ENCODE measurements at places on chromosomes 7 and 10.

DNA sequence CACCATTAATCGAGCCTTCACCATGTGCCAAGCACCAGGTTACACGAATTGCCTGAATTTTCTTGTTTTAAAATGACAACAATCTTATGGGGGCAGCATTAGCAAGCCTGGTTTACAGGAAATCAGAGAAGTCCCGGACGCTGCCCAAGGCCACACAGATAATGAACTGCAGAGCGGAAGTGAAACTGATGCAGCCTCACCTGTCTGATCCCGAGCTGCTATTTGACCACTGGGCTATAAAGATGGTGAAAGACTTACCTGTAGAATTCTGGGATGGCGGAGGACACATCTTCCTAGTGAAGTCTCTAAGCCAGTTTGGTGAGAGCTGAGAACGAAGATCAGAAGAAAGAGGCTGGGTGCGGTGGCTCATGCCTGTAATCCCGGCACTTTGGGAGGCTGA is 21.7 kb upstream of the GALNTL5 start:
- DNase-seq = no peak

DNA sequence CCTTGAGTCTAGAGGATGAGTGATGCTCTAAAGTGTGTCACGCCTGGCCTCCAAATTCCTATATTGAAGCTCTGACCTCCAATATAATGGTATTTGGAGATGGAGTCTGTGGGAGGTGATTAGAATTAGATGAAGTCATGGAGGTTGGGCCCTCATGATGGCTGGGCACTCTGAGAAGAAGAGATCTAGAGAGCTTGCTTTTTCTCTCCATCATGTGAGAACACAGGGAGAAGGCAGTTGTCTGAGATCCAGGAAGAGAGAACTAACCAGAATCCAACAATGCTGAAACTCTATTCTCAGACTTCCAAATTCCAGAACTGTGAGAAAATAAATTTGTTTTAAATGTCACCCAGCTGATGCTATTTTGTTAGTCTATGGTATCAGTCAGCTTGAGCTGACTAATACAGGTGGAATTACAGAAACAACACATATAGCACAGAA is 15.1 kb downstream of the RNF216 start:
- DNase-seq = peak; percentile 69

- no peak for DNase-seq
These were observed 164.4 kb downstream of the ZNF365 start for GRCh38 chr10:62538606-62539005.

DNA sequence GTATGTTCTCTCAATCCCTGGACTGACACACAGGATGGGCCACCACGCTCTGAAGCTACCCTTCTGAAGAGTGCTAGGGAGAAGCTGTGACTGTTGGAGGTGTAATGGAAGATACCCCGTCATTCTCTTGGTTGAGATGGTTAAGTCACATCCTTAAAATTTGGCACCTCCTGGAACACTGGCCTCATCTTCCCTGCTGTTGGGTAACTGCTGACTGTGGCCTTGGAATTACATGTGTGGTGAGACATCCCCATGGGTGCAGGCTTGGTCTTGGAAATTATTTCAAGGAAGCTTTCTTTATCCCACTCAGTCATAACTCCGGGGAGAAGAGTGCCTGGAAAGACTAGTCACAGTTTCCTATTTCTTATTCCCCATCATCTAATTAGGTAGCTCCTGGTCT is 62.0 kb downstream of the LRMDA start:
- no peak for DNase-seq

GRCh38 chr10:3807211-3807927 is 22.4 kb upstream of the KLF6 start:
- DNase-seq = no peak

- no peak for DNase-seq
These were observed 135.1 kb upstream of the TRIM24 start for GRCh38 chr7:138324941-138325340.

GRCh38 chr7:113775401-113775800 is 143.4 kb downstream of the PPP1R3A start:
- DNase-seq = no peak

DNA sequence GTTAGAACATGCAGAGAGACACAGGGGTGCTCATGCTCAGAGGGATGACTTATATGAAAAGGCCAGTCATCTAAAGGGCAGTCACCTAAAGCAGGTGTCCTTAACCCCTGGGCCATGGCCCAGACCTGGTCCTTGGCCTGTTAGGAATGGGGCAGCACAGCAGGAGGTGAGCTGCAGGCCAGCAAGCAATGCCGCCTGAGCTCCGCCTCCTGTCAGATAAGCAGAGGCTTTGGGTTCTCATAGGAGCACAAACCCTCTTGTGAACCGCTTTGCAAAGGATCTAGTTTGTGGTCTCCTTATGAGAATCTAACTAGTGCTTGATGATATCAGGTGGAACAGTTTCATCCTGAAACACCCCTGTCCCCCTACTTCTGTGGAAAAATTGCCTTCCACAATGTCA is 14.5 kb downstream of the ANKRD7 start:
- DNase-seq = no peak

DNA sequence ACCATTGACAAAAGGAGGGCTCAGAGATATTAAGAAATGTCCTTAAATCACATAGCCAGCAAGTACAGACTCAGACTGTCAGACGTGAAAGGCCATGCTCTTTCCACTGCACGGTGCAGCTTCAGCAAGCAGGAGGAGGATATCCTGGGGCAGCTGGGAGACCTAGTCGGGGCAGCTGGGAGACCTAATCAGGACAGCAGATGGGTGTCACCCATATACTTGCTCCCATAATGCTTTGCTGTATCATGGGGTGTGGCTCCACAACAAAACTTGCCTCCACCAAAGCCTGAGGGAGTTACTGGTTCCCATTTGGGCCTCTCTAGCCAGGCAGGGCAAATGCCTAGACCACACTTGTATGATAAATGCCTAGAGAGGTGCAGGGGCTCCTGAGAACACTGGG is 55.4 kb downstream of the GRID1 start:
- DNase-seq = no peak

GRCh38 chr7:151010307-151011096 is 13.8 kb downstream of the ATG9B start:
- DNase-seq = peak; percentile 56

GRCh38 chr7:30157204-30157603 is 22.4 kb downstream of the MTURN start:
- no peak for DNase-seq

- DNase-seq = no peak
These were observed 22.2 kb downstream of the TMEM120A start for GRCh38 chr7:75971961-75972763.

GRCh38 chr10:42979721-42980467 is 97.0 kb upstream of the RET start:
- DNase-seq = no peak

GRCh38 chr10:126302476-126302756 is 85.9 kb downstream of the ADAM12 start:
- DNase-seq = no peak

GRCh38 chr10:88754287-88754686 is 5.5 kb upstream of the LIPN start:
- DNase-seq = peak; percentile 13

DNA sequence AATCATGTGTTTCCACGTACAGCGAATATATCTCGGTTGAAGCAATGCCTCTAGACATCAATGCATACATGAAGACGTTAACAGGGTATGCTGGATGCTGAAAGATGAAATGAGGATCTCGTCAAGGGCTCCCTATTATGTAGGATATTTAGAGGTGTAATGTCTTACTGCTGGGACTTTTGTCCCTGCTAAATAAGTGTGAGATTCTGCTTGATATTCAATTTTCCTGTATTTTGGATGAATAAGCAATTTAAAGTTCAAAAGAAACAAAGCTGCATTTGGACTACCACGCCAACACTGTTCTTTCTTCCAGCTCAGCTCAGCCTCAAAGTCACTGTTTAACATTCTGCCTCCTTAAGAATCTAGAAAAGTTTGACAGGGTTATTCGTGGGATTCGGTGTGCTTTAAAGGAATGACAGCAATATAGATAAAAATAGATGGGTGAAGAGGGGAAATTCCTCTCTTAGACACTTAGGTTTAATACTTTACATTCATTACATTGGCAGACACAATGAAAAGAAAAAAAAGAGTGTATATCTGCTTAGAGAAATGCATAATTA is 110.1 kb upstream of the RHEB start:
- DNase-seq = no peak

- DNase-seq = peak; percentile 84
These were observed 158.9 kb downstream of the KLF6 start for GRCh38 chr10:3625959-3626751.

- peak; percentile 35 for DNase-seq
These were observed 17.0 kb downstream of the CDK14 start for GRCh38 chr7:90613088-90613498.

DNA sequence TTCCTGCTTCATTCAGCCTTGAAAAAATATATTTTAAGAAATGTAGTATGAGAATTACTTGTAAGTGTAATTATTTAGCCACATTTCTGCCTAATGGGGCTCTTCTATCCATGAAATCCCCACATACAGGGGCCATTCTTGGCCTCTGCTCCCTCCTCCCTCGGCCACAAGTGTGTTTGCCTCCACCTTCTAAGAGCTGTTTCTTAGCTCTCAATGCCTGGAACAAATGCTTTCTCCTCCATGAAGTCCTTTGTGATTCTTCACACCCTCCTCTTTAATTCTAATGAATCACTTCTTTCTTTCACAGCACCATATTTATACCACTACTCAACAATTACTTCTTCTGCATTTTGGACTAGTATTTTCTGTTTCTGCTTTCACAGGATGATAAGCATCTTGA is 88.8 kb upstream of the BET1 start:
- no peak for DNase-seq

GRCh38 chr10:108848046-108848445 is 1075.3 kb downstream of the XPNPEP1 start:
- DNase-seq = no peak

- DNase-seq = no peak
These were observed 258.7 kb downstream of the ELFN1 start for GRCh38 chr7:1928645-1929348.

DNA sequence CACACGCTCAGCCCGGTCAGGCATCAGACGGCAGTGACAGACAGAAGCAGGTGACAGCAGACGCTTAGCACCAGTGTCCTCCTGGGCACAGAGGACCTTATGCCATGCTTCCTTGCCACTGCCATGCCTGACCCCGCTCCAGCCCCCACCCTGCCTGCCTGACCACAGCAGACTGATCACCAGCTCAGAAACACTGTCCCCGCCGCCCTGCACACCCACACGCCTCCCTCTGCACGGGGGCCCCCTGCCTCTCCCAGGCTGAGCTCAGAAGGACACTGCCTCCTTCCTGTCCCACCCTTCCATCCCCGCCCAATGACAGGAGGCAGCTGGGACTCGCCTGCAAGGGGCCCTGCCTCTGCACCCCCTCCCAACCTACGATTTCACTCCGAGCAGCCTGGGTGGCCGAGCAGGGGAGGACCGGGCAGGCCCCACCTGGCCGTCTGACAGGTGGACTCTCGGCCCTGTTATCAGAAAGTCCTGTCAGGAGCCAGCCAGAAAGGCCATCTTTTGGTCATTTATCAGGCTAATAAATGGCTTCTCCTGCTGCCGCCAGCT is 183.4 kb downstream of the ELFN1 start:
- no peak for DNase-seq

DNA sequence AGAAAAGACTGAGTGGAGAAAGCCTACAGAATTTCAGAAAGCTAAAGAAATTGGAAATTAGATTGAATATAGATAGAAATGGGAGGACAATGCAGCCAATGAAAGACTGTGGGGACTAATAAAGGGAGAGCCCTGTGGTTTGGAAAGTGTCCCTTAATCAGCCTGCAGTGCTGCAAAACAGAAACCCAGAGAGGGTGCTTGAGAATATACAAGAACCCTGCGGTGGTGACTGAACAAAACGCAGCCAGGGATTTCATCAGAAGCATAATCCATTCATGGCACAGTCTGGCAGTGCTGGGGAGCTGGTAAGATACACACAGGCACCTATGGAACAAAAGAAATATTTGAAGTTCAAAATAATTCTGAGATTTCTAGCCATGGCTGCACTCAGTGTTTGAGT is 19.1 kb downstream of the CEP41 start:
- peak; percentile 70 for DNase-seq

DNA sequence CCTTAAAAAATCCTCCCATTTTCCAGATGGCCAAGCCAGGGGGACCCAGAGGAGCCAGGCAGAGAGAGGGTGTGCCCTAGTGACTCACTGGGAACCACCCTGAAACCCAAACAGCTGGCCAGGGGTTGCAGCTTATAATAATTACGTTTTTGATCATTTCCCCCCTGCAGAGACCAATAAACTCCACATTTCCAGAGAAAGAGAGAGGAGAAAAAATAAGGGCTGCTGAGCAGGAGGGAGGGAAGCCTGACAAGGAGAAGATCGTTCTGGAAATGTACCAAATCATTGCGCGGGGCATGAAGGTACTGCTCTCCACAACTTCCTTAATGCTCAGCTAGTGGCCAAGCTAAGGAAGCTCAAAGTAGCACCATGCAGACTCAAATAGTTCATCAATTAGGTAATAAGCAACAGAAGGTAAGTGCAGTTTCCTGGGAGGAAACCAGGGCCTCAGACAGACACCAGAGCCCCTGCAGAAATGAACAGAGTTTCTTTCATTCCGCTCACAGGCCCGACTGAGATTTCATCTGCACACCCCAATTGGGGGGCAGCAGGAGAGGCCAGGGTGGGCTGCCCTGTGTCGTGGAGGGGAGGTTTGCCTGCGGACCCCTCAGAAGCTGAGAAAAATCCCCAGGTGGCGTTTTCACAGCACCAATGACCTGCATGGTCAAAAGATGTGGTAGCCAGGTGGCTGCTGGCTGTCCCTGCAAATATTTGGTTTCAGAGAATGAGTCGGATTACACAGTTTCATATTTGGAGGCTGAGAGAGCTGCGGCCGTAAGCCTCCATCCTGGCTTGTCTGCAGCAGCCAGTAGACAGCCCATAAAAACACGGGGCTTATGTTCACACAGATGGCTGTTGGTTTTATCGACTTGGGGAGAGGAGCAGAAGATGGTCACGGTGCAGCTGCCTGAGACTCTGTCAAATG is 153.2 kb upstream of the LYZL2 start:
- DNase-seq = peak; percentile 68

DNA sequence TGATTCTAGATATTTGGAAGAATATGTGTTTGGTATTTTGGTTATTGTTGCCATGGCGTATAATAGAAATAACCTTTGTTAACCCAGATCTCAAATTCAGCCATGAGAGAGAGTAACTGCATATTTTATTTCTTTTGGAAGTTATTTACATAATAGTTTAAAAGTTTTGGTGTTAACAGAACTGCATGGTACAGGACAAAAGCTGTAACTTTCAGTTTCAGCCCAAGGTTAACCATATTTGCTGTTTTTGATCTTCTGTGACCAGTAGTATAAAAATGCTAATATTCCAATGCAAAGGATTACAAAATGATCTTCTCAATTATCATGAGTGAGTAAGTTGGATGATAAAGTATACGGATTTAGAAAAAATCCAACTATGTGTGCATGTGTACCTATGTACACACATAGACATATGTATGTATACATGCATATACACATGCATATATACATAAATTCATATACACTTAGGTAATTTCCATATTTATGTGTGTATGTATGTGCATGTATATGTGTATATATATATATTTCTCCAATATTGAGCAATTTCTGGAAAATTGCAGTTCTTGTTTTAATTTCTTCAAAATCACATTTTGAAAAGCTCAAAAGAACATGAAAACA is 38.0 kb upstream of the PIP4K2A start:
- DNase-seq = no peak
